ENCODE measurements at places on chromosomes 1 and 21. TPM values are rescaled to one million over a fixed set of nuclear protein-coding genes. Genes with fewer than 3 reads are reported as not detected.

DNA sequence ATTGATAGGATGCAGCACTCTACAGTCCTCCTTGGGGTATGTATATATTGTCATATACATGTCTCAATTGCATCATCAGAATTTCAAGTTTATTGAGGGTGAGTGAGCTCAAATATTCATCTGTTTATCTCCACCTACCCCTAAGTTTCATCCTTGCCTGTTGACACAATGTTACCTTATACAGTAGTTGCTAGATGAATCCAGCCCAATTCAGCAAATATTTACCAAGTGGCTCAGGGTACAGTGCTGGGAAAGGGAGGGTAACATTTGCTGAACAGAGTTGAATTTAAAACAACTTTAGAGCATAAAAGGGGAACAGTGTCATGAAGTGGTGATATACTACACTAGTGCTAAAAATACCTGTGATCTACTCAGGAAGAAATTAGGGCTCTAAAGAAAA, 14.4 kb downstream of the ELAVL4 start:
- no peak overlapping the region for H3K4me3 ChIP-seq
- H3K36me3 ChIP-seq = no peaks in the 10 kb centered on the region
- DNase-seq = no peak
- H3K4me1 ChIP-seq = no peaks in the 10 kb centered on the region
- H3K27me3 ChIP-seq = no peaks in the 10 kb centered on the region
- H3K27ac ChIP-seq = no peak overlapping the region

DNA sequence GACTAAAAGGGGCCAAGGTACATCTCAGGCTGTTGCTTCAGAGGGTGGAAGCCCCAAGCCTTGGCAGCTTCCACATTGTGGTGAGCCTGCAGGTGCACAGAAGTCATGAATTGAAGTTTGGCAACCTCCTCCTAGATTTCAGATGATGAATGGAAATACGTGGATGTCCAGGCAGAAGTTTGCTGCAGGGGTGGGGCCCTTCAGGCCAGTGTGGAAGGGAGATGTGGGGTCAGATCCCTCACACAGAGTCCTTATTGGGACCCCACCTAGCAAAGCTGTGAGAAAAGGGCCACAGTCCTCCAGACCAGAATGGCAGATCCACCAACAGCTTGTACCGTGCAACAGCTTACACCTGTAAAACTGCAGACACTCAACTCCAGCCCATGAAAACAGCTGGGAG, 67.4 kb upstream of the PTGS2 start:
- H3K27me3 ChIP-seq = no peaks in the 10 kb centered on the region
- H3K36me3 ChIP-seq = no peaks in the 10 kb centered on the region
- H3K4me3 ChIP-seq = no peak overlapping the region
- H3K27ac ChIP-seq = no peak overlapping the region
- no peaks in the 10 kb centered on the region for H3K4me1 ChIP-seq
- DNase-seq = no peak

DNA sequence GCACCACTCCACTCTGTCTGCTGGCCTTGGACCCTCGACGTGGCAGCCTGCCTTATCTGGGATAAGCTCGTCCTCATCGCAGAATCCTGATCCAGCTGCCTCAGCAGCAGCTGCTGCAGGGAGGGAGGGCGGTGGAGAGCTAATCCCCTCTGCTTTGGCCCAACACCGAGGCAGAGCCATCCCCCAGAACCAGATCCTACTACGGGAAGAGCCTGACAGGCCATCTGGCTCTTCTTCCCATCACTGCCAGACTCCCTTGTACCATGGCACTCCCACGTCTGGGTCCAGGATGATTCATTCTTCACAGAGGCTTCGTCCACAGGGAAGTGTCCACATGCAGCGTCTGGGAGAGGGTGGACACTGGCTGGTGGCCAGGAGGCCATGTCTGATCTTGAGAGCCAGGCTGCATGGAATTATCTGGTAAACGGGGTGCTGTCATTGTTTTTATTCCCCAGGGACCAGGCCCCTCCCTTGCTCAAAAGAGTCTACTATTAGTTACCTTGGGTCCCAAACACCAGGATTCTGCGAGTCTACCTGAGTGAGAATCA, 14.6 kb upstream of the PKP1 start:
- H3K4me1 ChIP-seq = no peaks in the 10 kb centered on the region
- H3K36me3 ChIP-seq = no peaks in the 10 kb centered on the region
- H3K27me3 ChIP-seq = peaks cover 32% of the 10 kb centered on the region
- no peak overlapping the region for H3K4me3 ChIP-seq
- no peak overlapping the region for H3K27ac ChIP-seq

- no peak overlapping the region for H3K4me3 ChIP-seq
- no peaks in the 10 kb centered on the region for H3K36me3 ChIP-seq
- H3K27me3 ChIP-seq = no peaks in the 10 kb centered on the region
- H3K4me1 ChIP-seq = no peaks in the 10 kb centered on the region
- H3K27ac ChIP-seq = no peak overlapping the region
These were observed 15.9 kb upstream of the ZBTB21 start for GRCh38 chr21:42026082-42026435.

DNA sequence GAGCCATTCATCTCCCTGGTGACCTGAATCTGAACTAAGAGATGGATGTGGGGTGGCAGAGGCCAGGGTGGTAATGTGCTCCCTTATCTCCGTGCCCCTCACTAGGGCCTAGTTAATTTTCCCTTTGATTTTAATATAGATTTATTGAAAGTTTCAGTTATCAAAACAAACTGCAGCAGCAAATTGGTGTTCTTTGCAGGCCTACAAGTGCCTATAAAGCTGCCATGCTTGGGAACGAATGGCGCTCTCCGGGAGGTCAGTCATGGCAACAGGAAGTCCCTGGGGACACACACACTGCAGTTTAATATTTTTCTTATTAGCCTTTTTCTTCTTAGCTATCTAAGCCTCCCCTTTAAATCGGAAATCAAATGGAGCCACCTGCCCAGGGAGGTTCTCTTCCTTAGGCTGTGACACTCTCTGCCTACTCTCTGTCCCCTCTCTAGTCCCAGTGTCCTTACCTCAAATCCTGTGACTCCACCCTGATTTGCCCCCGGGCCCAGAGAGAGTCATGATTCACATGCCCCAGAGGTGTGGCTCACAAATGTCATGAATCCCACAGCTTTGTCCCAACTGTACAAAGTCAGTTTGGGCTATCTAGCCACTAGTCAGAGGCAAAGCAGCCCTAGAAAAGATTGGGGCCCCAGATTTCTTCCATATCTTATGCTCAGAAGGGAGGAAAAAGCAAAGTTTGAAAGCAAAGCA, 4.3 kb upstream of the ERI3 start:
- no peak for DNase-seq
- H3K27ac ChIP-seq = no peak overlapping the region
- H3K4me3 ChIP-seq = no peak overlapping the region
- peaks cover under 1% of the 10 kb centered on the region for H3K4me1 ChIP-seq
- H3K36me3 ChIP-seq = no peaks in the 10 kb centered on the region
- no peaks in the 10 kb centered on the region for H3K27me3 ChIP-seq

MCOLN3 gene
- total RNA-seq = 2.8 TPM

SLC44A3 gene
- not detected for total RNA-seq

DNA sequence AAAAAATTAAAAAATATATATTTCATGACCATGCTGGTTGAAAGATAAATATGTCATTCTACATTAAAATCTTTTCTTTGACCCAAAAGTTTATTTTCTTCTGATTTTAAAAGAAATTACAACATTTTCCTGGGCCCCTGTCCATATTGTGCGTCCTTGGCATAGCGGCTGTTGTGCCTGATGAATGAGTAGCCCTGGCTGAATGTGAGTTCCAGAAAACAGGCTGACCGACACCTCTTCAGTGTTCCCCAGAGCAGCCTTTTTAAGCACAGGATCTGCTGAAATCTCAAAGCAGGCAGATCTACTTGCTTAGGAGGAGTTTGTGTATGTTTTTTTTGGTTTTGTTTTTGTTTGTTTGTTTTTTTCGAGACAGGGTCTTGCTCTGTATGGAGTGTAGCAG, 19.7 kb downstream of the KIAA1614 start:
- no peaks in the 10 kb centered on the region for H3K4me1 ChIP-seq
- DNase-seq = no peak
- H3K27me3 ChIP-seq = peaks cover 4% of the 10 kb centered on the region
- H3K36me3 ChIP-seq = no peaks in the 10 kb centered on the region
- no peak overlapping the region for H3K27ac ChIP-seq

DNA sequence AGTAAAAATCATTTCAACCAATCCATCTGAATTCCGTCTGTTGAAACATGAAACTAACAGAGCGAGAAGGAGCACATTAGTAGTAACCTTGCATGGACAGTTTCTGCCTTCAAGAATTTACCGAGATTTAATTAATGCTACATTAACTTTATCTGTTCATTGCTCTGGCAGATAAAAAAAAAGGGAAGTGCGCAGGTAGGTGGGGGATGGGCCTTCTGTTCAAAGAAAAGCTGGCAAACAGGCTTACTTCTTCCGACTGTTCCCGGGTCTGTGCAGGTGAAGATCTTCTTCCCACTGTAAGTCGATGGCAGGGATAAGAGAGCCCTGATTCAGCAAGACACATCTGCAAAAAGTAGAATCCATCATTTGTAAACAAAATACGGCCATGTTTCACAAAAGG, 172.6 kb upstream of the DMRTA2 start:
- no peaks in the 10 kb centered on the region for H3K27me3 ChIP-seq
- H3K36me3 ChIP-seq = peaks cover 4% of the 10 kb centered on the region
- no peak overlapping the region for H3K4me3 ChIP-seq

DNA sequence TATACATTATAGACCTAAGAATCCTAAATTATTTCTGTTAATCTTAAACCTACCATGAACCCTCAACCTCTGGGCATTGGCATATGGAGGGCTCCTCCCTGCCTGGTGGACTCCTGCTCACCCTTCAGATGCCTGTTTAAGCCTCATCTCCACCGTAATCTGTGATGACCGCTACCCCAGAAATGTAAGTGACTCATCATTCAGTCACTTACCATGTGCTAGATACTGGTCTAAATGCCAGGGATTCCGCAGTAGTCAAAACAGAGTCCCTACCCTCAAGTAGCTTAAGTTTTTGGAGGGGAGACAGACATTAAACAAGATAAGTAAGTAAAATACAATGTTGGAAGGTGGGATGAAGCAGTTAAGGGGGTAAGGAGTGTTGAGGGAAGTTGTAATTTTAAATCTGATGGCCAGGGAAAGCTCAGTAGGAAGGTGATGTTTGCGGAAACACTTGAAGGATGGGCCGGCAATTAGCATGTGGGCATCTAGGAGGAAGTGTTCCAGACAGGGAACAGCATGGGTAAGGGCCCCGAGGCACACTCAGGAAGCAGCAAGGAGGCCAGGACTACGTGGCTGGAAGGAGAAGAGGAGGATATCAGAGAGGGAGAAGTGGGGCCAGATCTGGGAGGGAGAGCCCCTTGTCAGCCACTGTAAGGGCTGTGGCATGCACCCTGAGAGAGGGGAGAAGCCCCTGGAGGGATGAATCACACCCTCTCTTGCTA, 141.7 kb upstream of the HOOK1 start:
- H3K27ac ChIP-seq = no peak overlapping the region
- no peak for DNase-seq
- no peak overlapping the region for H3K4me3 ChIP-seq
- no peaks in the 10 kb centered on the region for H3K4me1 ChIP-seq
- no peaks in the 10 kb centered on the region for H3K27me3 ChIP-seq
- no peaks in the 10 kb centered on the region for H3K36me3 ChIP-seq

DNA sequence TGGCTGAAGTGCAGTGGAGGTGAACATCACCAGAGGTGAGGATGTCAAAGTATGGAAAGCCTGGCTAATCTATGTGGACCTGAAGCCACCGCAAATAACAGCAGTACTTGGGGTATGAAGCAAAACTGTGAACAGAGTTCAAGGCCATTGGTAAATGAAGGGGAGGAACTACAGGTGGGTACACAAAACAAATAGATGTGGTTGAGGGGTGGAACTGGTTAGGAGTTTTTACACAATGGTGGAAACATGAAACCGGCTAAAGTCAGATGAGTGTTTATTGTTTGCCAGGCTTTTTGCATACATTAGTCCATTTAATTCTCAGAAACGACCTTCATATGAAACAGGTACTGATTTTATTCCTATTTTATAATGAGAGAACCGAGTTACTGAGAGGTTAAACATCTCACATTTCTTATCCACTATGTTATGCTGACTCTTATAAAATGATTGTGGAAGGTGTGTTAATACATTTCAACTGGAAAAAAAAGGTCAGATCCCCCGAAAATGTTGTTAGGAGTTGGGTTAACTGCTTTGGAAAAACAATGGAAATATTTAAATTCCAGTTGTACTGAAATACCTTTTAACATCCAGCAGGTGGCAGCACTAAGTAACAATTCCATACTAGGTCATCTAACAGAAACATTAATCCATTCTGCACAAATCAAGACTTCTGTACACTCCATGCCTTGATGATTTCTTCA, 44.3 kb upstream of the GTF2B start:
- H3K36me3 ChIP-seq = peaks cover 4% of the 10 kb centered on the region
- no peaks in the 10 kb centered on the region for H3K27me3 ChIP-seq
- H3K27ac ChIP-seq = no peak overlapping the region
- no peak overlapping the region for H3K4me3 ChIP-seq
- no peak for DNase-seq

RAP1GAP gene
- 0.35 TPM for total RNA-seq
